GOT3 (cell line): ENCODE measurements at places on chromosomes 4 and X.

DNA sequence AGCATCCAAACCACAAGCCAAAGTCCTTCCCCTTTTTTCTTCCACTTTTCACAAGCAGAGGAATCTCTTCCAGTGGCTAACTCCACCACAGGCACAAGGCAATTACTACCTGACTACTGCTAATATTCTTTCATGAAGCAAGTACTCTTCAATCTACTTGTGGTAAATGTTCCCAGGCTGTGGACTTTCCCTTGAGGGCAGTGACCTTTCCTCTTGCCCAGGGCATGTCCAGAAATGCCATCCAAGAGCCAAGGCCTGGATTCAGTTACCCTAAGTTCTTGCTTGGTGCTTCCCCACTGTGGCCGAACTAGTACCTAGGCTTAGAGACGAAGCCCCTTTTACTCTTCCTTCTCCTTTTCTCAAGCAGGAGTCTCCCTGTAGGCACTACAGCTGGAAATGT lies 400.7 kb downstream of the DCAF12L2 start:
- DNase-seq: no peak

- no peak for DNase-seq
Measured at GRCh38 chr4:169810325-169811323, 52.9 kb upstream of the HPF1 start.

DNA sequence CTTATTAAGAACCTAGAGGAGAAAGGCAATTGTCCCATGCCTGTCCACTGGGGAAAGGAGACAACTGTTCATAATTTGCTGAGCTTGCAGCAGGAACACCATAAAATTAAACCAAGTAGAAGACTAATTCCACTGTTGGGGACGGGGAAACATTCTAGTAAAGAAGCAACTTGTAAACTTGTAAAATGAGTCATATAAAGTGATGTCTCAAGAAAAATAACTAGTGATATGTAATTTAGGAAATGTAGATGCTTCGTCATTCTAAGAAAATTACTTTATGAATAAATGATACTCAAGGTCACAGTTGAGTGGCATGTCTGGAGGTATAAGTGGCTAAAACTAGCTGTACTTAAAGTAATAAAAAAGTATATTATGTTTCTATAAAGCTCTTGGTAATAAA lies 121.2 kb upstream of the MID1 start:
- no peak for DNase-seq

- no peak for DNase-seq
Measured at GRCh38 chrX:33053001-33053400, 158.3 kb downstream of the DMD start.

DNA sequence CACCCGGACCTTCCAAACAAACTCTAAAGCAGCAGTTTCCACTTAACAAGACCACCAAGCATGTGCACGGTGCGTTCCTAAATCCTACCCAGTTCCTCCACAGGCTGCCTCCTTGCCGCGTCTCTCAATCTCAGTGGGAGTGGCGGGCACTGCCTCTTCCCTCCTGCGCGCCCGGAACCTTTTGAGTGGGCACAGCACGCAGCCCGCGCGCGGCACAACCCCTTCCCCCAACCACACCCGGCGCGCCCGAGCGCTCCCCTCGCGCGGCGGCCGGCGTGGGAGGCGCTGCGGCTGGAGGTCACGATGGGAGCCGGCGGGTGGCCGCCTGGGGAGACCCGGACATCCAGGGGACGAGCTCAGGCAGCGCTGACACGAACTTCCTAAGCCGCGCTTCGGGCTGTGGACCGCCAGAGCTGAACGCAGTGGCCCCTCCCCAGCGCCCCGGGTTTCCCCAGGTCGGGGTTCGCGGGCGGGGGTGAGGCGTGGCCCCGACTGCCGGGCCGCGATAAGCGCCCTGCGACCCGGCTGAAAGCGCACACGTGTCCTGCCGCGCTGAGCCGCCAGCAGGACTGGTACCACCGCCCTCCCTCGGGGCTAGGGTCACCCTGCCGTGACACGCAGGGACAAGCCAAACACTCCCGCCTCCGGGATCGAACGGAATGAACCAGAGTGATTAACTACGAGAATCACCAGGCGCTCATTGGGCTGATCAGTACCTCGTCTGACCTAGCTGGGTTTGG lies at the start of gene ABCG2:
Gene ABCG2, minus strand, starts transcription at position 151 of the 740 bp plus-strand sequence. CDS start 18,644 bp downstream, outside the sequence.
- DNase-seq: peak; percentile 15

DNA sequence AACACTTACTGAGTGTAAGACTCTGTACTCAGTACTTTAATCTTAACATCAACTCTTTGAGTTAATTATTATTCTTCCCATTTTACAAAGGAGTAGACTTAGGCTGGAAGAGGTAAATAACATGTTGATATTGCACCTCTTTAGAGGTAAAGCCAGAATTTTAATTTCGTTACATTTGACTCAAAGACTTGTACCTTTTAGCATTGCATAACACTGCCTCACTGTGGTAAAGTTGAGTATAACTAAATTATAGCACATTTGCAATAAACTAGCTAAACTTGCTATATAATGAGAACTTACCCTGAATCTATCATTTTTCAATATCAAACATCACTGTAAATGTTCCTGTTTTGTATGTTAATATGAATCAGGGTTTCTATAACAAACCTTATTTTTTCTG lies 218.5 kb downstream of the PRR32 start:
- no peak for DNase-seq

GRCh38 chr4:156496797-156497196 lies 474.8 kb downstream of the PDGFC start:
- DNase-seq: no peak

DNA sequence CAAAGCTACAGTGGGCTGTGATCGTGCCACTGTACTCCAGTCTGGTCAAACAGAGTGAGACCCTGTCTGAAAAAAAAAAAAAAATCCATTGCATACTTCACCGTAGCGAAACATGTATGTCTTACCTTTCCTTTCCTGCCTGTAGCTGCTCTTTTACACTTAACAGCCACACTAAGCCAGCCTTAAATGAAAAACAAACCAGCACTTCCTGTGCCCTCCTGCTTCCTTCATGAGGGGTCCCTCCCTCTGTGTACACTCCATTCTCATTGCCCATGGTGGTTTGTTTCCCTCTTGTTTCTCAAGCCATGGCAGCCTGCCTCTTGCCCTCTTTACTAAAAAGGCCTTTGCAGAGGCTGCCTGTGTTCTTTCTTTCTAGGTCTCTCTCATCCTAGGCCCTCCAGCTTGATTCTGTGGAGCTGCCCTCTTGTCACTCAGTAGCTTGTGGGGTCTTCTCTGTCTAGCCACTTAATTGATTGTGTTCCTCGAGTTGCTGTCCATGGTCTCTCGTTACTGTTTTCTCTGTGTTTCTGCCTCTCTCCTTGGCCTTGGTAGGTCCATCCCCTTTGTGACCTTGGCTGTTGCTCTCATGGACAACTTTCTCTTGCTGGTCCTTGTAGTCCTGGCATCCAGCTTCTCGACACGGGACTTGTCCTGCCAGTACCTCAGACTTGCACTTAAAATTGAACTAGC lies 52.1 kb upstream of the MSANTD1 start:
- no peak for DNase-seq
